Esophagus squamous epithelium (tissue), 5 donors: ENCODE measurements at places on chromosomes 4 and X.

DNA sequence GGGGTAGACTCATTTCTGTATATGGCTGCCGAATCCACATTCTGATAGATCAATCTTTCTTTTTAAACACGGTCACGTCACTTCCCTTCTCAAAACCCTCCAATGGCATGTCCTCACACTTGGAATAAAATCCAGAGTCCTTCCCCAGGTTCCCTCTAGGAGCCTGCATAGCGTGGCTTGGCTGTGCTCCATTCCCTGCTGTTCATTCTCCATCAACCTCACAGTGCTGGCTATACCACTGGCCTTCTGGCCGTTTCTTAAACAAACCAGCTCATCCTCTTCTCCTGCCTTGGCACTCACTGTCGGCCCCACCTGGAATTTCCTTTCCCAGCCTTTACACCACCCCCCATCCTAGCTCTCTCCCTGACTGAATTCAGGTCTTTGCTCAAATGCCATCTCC lies 77.1 kb downstream of the RBM47 start:
- DNase-seq: no peak

GRCh38 chr4:56786955-56787354 lies 34.5 kb downstream of the SPINK2 start:
- no peak for DNase-seq

GRCh38 chr4:177483271-177483670 lies 41.0 kb upstream of the AGA start:
- no peak for DNase-seq

GRCh38 chrX:53283099-53283498 lies 1.7 kb upstream of the IQSEC2 start:
- DNase-seq: no peak

DNA sequence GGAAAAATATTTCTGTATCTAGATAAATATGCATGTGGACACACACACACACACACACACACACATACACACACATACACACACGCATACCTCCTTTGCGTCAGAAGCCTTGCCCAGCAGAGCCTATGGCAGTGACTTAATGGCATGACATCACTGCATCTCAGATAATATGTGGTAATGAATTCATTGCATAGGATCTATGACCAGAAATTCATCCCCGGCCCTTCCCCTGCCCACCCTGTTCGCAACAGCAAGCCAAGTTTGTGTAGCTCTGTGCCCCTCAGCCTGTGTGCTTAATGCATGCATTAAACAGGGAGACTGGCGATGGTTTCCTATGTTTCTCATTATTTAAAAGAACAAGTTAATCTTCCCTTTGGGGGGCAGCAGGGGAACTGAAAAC lies 120.7 kb downstream of the NKX6-1 start:
- no peak for DNase-seq

- no peak for DNase-seq
These were observed 455.2 kb downstream of the PCDH7 start for GRCh38 chr4:31175242-31175910.

DNA sequence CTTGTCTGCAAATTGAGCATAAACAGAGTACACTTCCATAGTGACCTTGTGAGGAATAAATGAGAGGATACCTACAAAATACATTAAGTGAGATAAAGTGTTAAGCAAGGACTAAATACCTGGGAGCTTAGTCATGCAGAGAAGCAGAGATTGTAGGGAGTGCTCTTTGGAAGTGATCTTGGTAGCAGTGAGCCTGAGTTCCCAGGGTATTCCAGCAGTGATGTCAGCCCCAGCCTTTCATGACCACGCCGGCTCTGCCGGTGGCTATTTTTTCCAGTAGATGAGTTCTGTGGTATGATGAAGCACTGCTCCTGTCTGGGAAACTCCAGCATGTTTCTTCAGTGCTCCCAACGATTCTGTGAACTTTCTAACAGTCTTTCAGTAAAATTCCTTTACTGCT lies 391.5 kb upstream of the IGFBP7 start:
- DNase-seq: no peak

DNA sequence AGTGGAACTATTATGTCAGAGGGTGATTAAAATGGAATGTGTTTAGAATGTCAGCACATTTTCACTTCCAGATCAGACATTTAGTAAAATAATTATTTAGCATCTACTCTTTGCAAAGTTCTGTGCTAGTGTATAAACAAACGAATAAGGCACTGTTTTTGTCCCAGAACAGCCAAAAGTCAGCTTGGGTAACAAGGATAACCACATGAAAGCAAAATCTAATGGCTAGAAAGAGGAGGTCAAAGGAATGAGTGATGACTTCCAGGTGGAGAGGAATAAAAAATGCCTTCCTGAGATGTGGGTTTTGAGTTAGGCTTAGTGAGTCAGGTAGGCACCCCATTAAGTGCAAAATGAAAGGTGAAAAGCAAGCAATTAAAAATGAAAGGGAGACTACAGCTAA lies 112.6 kb downstream of the ATP10D start:
- DNase-seq: no peak

- peak; percentile 45 for DNase-seq
These were observed 940 bp upstream of the NSD2 start for GRCh38 chr4:1870328-1870577.

- no peak for DNase-seq
These were observed 2.0 kb downstream of the GJB1 start for GRCh38 chrX:71225009-71225408.

DNA sequence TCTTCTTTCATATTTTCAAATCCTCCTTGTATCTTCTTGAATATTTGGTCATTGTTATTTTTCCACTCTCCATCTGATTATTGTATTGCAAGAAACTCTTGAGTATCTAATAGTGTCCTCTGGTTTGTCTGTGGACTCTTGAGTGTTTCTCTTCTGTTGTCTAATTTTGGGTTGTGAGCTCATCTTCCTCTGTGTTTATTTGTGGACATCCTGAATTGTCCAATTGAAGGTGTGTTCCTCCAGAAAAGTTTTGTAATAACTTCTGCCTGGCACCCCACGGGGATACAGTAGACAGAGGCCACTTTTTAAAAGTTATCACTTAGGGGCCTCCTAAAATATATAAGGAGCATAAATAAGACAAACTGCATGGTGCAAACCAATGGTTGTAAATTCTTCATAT lies 3.1 kb upstream of the CC2D2A start:
- DNase-seq: no peak

- no peak for DNase-seq
These were observed 3.6 kb upstream of the FHL1 start for GRCh38 chrX:136143711-136144110.

- no peak for DNase-seq
These were observed 73.1 kb downstream of the MAPK10 start for GRCh38 chr4:86286726-86287125.

- DNase-seq: no peak
These were observed 154.6 kb downstream of the CCSER1 start for GRCh38 chr4:90281541-90282355.

- DNase-seq: no peak
These were observed 233.8 kb upstream of the UGT8 start for GRCh38 chr4:114364857-114365256.

- no peak for DNase-seq
These were observed 567.4 kb upstream of the GALNT7 start for GRCh38 chr4:172601195-172601594.

- no peak for DNase-seq
These were observed 53.0 kb downstream of the MSN start for GRCh38 chrX:65720381-65720964.

- DNase-seq: no peak
These were observed 231.2 kb upstream of the HAND2 start for GRCh38 chr4:173761236-173761635.

DNA sequence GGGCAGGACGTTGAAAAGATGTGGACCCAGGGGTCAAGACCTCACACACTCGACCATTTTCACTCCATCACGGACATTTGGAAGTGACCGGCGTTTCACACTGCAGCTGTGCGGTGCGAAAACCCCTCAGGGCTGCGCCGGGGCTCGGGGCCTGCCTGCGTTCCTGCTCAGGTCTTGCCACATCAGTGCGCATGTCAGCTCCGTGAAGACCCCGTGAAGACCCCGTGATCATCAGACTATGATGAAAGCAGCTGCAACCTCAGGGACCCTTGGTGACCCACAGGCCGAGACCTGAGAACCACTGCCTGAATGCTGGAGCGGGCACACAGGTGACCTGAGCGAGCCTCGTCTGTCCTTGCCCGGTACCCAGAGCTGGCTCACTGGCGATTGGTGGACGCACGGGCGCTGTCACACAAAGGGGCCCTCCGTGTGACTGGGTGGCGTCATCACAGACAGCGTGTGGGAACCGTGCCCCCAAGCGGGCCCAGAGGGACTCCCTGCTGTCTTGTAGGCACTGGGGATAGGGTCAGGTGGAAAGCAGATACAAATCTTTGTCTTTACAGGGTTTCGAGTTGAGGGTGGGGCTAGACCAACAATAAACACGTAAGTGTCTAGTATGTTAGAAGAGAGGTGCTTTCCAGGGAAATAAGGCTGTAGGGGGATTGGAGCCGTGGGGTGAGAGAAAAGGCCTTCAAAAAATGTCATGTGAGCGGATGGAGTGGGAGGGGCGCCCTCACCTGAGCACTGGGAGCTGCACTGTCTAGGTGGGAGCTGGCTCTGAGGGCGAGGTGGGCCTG lies 12.7 kb downstream of the MSANTD1 start:
- DNase-seq: no peak

DNA sequence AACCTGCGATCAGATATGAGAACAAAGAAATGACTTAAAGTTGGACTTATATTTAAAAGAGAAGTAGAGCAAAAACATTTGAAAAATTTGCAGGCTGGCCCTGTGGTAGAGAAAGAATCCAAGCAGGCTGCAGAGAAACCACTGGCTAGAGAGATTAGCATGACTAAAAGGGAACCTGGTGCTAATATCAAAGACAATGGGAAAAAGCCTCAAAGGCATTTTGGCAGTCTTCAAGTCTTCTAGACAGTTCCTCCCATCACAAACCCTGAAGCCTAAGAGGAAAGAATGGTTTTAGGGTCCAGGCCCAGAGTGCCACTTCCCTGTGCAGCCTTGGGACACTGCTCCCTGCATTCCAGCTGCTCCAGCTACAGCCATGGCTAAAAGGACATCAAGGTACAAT lies 33.4 kb downstream of the KCTD8 start:
- no peak for DNase-seq

- no peak for DNase-seq
These were observed 73.9 kb downstream of the SYNPO2 start for GRCh38 chr4:118962540-118962939.

DNA sequence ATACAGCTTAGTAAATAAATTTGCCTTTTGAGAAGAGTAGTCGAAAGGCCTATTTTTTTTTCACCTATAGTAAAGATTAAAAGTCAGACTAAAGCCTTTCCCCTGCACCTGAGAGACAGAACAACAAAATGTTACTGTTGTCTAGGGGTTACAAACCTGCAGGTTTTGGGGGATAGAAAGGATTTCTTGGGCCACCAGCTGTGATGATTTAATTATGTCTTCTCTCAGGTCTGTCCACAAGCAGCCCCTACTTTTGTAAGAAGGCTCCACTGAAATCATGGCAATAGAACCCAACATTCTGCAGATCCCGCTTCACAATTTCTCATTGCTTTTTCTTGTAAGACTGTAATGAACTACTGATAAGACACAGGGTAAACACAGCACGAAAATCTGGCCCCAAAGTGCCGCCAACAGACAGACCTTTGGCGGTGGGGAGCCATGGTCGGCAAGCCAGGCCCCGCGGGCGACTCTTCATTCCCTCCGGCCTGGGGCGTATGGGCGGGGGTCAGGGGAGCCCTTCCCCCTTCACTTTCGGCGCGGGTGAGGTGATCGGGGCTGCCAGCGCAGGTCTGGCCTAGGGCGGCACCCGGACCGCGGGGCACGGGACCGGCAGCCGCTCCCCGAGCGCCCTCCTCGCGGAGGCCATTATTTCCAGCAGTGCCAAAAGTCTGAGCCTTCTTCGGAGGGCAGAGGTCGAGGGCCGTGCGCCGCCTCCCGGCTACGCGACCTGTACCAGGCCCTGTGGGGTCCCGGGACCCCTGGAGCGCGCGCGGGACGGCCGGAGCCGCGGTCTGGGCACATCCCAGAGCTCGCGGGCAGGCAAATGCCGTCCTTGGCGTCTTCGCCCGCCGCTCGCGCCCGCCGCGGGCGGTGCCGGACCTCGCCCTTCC lies 812 bp upstream of the KDM6A start:
- DNase-seq: no peak

- DNase-seq: no peak
These were observed 14.8 kb downstream of the DOK7 start for GRCh38 chr4:3477750-3478430.

DNA sequence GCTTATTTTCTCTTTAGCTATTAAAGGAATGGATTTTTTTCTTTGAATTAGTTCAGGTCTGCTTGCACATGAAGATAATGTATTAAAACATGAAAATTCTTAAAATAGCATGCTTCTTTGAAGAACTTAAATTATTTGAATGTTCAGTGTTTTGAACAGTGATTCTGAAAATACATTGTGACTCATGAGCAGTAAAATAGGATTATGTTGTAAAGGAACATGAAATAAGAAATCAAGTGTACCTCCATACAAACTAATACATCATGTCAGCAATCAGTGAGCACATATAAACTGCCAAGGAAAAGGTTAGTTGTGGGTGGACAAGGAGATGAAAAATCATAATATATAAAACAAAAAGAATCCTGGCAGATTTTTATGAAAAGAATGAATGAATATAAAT lies 66.1 kb downstream of the SNX25 start:
- DNase-seq: no peak

GRCh38 chr4:40575846-40576245 lies 53.8 kb downstream of the RBM47 start:
- DNase-seq: no peak

DNA sequence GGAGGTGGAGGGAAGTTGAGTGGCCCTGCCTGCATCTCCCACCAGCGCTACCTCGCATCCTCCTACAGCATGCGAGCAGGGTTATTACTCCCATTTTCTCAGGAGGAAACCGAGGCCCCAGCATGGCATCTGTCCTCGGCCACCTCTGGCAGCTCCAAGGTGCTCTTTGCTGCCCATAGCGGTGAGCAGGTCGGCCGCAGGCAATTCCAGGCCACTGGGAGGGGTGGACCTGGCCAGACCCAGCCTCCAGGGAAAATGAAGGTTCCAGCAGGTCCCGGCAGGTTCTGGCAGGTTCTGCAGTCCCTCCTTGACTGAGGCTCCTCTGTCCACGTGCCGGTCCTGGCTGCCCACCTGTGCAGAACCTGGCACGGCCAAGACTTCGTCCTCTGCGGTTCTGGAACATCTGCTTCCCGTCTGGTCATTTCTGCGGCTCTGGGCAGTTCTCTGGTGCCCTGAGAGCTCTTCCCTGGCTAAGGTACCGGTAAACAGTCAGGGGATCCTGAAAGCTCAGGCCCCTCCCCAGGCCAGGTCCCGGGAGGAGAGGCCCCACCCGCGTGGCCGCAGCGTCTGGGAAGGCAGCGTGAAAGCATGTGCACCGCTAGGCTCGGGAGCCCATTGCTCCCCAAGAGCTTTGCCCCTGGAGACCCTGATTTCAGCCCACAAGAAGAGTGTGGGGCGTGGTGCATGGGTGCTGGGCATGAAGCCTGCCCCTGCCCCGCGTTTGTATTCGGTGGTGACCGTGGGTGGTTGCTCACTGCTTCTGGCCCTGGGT lies 112.0 kb upstream of the ADRA2C start:
- DNase-seq: no peak

- no peak for DNase-seq
These were observed 58.1 kb upstream of the HOPX start for GRCh38 chr4:56739066-56739777.

- no peak for DNase-seq
These were observed 53.8 kb upstream of the INTU start for GRCh38 chr4:127578967-127579366.

GRCh38 chrX:139194571-139195280 lies 335.8 kb upstream of the F9 start:
- DNase-seq: no peak
